MCF 10A (cell line): ENCODE measurements at places on chromosomes 3 and 15. TPM values are rescaled to one million over a fixed set of nuclear protein-coding genes. Genes with fewer than 3 reads are reported as not detected.

P2RY12 gene
- total RNA-seq, result not detected in 2 replicates

GRCh38 chr3:83928903-83929302 is 1029.9 kb upstream of the CADM2 start:
- H3K4me1 ChIP-seq, result peaks cover 7% of the 10 kb centered on the region
- no peaks in the 10 kb centered on the region for H3K27me3 ChIP-seq
- H3K27ac ChIP-seq, result no peak overlapping the region
- H3K4me3 ChIP-seq, result no peak overlapping the region

DNA sequence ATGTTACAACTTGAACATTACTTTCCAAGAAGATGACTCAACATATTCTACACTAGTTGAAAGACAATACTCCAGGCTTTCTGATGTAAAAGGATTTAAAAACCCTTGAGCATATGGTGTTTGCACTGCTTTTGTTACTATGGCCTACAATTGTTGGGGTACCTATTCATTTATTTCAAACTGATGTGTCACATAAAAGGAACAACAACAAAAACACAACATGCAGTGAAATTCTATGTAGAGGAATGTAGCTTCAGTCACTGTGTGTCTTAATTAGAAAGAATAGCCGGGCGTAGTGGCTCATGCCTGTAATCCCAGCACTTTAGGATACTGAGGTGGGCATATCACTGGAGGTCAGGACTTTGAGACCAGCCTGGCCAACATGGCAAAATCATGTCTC is 1.6 kb downstream of the SPATA16 start:
- H3K4me1 ChIP-seq, result no peaks in the 10 kb centered on the region
- no peak overlapping the region for H3K27ac ChIP-seq
- no peak for DNase-seq
- no peaks in the 10 kb centered on the region for H3K36me3 ChIP-seq
- H3K4me3 ChIP-seq, result no peak overlapping the region

GRCh38 chr15:35874260-35874905 is 328.4 kb upstream of the DPH6 start:
- H3K4me1 ChIP-seq, result peaks cover 10% of the 10 kb centered on the region
- H3K27ac ChIP-seq, result peak overlapping the region; percentile 89
- H3K4me3 ChIP-seq, result no peak overlapping the region
- no peaks in the 10 kb centered on the region for H3K27me3 ChIP-seq
- DNase-seq, result peak; percentile 94
- H3K36me3 ChIP-seq, result no peaks in the 10 kb centered on the region

DNA sequence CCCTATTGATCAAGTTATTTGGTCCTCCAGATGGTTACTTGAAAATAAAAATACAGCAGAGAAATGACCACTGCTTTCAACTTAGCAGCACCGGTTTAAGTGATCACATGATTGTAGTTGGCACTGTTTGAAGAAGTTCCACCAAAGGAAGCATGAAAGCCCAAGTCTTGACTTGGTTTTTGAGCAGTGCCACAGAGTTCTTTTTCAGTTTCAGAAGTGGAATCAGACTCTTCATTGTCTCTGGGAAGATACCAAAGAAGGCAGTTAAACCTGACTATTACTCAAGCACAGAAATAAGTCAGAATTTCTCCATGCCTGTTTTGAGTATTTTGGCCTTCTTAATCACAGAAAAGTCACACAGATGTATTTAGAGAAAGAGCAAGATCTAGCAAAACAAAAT is 66.7 kb downstream of the BBX start:
- DNase-seq, result no peak
- no peak overlapping the region for H3K4me3 ChIP-seq
- H3K4me1 ChIP-seq, result peaks cover 7% of the 10 kb centered on the region
- H3K27ac ChIP-seq, result no peak overlapping the region

DNA sequence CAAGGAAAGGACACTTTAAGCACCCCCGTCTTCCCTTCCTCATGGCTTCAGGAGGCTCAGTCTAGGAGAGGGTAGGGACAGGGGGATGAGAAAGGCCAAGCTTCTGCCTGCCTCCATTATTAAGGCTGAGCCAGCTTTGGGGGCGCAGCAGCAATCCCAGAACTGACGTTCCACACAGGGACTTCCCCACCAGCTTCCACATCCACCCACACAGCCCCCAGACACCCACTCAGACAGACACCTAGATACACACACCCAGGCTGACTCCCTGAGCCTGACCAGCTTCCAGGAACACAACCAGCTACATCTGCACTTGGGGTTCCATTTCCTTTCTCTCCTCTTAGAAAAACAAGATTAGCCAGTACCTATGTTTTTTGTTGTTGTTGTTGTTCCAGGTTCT is 4.7 kb downstream of the HCN4 start:
- no peaks in the 10 kb centered on the region for H3K4me1 ChIP-seq
- H3K27ac ChIP-seq, result no peak overlapping the region
- no peak for DNase-seq
- H3K36me3 ChIP-seq, result no peaks in the 10 kb centered on the region
- H3K27me3 ChIP-seq, result peaks cover 84% of the 10 kb centered on the region

GRCh38 chr15:36682101-36682500 is 102.7 kb downstream of the CDIN1 start:
- no peaks in the 10 kb centered on the region for H3K27me3 ChIP-seq
- H3K27ac ChIP-seq, result no peak overlapping the region
- no peaks in the 10 kb centered on the region for H3K36me3 ChIP-seq
- H3K4me1 ChIP-seq, result no peaks in the 10 kb centered on the region
- no peak for DNase-seq
